Activated naive CD4-positive, alpha-beta T cell treated with anti-CD3 and anti-CD28 coated beads for 36 hours (primary cell): ENCODE measurements at places on chromosomes 13 and 19. TPM values are rescaled to one million over a fixed set of nuclear protein-coding genes. Genes with fewer than 3 reads are reported as not detected.

The CEACAM4 gene
- total RNA-seq: not detected

The VSIG10L gene
- 1.4 TPM for total RNA-seq

The NLRP4 gene
- total RNA-seq: not detected

The FBXO17 gene
- total RNA-seq: 0.07 TPM

The KLK3 gene
- not detected for total RNA-seq

The TMEM255B gene
- 1.1 TPM for total RNA-seq

The AMER2 gene
- total RNA-seq: not detected

The CYP4F22 gene
- total RNA-seq: 0.29 TPM

The CRLF1 gene
- total RNA-seq: not detected

The BRSK1 gene
- 1.4 TPM for total RNA-seq

The ATF5 gene
- 8.8 TPM for total RNA-seq

The KLK2 gene
- not detected for total RNA-seq

The ANGPTL8 gene
- not detected for total RNA-seq

The NEK3 gene
- 4.3 TPM for total RNA-seq

GRCh38 chr13:37177125-37177524 is 71.7 kb upstream of the CSNK1A1L start:
- DNase-seq: no peak

- no peak for DNase-seq
These were observed 558.2 kb downstream of the IRS2 start for GRCh38 chr13:109228211-109228610.

- no peak for DNase-seq
These were observed 660 bp upstream of the MVB12A start for GRCh38 chr19:17419154-17419620.

- peak; percentile 30 for DNase-seq
These were observed 4.1 kb downstream of the SWSAP1 start for GRCh38 chr19:11378319-11379189.

GRCh38 chr19:2578901-2579677 is 103.2 kb downstream of the GADD45B start:
- peak; percentile 80 for DNase-seq

DNA sequence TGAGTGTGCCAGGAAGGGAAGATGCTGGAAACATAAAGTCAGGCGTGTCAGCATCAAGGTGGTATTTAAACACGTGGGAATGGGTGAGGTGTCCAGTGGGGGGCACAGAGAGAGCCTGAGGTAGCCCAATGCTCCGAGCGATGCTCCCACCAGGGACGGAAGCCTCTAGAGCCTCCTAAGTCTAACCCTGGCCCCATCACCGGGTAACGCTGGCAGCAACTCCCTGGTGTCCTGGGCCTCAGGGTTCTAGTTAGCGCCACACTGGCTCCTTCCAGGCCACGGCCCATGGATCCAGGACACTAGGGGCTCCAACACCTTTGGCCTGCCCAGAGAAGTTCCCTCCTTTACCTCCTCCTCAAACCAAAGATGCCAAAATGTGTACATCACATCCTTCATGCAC is 65.4 kb downstream of the EPS15L1 start:
- DNase-seq: no peak

- peak; percentile 27 for DNase-seq
These were observed 1.4 kb upstream of the MIR17HG start for GRCh38 chr13:91346062-91346461.

DNA sequence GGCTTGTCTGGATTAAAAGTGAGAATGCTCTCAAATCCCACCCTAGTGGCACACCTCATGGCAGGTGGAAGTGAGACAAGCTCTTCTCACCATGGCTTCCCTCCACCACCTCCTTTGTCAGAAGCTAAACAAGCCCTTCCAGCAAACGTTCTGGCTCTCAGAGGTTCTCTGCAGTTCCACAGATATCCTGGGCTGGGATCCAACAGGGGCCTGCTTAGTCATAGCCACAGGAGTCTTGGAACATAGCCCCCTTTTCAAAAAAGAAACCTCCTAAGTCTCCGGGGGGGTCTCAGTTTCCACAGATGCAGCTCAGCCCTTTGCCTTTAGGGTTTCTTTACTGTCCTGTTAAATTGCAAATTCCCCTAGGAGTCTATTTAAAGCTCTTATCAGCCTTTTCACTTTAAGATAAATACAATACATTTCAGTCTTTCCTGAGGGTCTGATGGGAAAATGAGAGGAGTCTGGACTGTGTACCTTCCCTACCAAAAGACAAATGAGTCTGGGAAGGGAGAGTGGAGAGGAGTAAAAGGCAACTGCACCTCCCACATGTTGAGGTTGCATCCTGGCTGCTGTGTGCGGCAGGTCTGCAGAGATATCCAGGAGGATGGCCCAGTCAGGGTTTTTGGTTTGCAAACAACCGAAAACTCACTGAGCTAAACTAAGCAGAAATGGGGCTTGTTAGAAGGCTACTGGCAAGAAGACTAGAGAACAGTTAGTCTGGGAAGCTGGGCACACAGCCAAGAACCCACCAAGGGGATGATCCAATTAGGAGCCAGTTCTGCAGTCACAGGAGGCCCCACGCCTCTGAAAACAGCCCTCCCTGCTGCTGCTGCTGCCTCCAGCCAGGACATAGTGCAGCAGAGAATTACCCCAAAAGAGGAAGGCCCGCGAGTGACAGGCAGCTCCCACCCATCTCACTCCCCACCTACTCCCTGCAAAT is 41.4 kb upstream of the SERP2 start:
- DNase-seq: no peak

DNA sequence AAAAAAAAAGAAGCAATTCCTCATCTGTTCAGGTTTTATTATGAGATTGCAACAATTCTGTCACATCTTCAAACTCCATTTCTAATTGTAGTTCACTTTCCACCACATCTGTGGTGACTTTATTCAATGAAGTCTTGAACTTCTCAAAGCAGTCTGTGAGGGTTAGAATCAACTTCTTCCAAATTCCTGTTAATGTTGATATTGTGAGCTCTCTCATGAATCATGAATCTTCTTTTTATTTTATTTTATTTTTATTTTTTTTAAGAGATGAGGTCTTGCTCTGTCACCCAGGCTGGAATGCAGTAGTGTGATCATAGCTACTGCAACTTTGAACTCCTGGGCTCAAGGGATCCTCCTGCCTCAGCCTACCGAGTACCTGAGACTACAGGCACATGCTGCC is 19.6 kb downstream of the ARHGAP35 start:
- DNase-seq: no peak

DNA sequence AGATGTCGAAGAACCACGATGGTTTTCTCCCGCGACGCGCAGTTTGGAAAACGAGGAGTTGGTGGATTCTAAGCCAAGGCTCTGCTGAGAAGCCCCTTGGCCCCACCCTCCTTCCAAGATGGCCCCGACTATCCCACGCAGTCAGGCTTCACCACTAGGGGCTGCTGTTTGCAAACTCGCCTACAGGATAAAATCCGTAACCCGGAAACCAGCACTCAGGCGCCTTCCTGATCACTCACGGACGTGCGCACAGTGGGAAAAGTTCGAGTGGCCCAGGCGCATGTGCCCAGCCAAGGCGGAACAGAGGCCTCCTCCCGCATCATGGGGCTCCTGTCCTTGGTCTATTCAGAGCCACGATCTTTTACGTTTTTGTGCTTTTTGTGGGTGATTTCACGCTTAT is 19.2 kb upstream of the UQCR11 start:
- peak; percentile 72 for DNase-seq

GRCh38 chr19:4060621-4061177 is 6.0 kb downstream of the ZBTB7A start:
- DNase-seq: no peak

DNA sequence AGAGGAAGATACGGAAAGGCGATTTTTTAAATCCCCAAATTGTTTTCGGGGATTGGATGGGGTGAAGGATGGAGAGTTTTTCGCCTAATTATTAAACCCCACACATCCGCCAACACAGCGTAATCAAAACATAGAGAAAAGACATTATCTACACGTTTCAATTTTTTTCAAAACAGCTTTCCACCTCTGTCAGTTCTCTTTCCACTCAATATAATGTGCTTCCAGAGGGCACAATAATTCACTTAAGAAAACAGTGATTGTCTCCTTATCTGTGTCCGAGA is 435 bp upstream of the OBI1 start:
- DNase-seq: no peak

DNA sequence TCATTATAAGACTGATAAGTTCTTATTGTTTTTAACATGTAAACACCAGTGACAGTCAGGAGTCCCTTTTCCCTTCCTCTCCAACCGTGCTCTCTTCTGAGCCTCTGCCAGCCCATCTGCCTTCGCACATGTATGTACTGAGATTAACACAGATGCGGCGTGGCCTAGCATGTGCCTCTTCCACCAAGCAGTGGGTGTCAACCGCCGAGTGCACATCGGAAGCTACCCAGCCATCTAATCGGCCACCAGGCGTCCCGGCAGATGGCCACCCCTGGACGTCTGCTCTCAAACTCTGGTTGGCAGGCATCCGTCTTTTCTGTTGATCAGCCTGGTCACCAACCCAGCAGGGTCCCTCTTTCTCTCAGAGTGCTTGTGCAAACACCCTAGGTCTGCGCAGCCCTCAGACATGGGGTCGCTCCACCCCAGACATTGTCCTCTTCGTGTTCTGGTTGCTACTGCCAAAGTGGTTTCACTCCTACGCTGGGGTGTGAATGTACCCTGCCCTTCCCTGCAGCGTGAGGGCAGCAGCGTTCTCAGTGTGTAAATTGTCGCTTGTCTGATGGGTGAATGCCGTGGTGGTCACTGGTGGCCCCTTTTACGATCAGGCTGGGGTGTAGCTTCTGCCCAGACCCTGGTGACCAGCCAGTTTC is 57.7 kb upstream of the LDLR start:
- DNase-seq: no peak

GRCh38 chr13:109336730-109337129 is 449.7 kb downstream of the IRS2 start:
- no peak for DNase-seq

DNA sequence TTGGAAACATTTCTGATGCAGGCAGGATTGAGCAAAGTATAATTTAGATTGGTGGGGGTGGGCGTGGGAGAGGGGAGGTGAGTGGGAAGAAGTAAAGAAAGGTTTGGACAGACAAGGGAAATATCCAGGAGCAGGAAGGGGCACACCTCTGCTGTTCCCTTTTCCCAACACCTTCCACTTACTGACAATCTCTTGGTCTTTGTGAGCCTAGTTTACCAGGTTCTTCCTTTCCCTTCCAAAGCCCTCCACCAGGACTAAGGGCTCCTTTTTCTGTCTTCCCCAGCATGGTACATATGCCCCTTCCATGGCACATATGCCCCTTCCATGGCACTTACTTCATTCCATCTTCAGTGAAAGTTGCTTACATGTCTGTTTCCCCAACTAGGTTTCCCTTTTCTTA is 6.2 kb upstream of the THSD1 start:
- no peak for DNase-seq

DNA sequence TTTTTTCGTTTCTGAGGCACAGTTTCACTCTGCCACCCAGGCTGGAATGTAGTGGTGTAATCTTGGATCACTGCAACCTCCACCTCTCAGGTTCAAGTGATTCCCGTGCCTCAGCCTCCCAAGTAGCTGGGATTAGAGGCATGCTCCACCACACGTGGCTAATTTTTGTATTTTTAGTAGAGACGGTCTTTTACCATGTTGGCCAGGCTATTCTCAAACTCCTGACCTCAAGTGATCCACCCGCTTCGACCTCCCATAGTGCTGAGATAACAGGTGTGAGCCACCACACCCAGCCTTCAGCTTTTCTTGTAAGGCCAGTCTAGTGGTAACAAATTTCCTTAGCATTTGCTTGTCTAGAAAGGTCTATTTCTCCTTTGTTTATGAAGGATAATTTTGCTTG is 46.2 kb downstream of the ZNF568 start:
- DNase-seq: no peak

DNA sequence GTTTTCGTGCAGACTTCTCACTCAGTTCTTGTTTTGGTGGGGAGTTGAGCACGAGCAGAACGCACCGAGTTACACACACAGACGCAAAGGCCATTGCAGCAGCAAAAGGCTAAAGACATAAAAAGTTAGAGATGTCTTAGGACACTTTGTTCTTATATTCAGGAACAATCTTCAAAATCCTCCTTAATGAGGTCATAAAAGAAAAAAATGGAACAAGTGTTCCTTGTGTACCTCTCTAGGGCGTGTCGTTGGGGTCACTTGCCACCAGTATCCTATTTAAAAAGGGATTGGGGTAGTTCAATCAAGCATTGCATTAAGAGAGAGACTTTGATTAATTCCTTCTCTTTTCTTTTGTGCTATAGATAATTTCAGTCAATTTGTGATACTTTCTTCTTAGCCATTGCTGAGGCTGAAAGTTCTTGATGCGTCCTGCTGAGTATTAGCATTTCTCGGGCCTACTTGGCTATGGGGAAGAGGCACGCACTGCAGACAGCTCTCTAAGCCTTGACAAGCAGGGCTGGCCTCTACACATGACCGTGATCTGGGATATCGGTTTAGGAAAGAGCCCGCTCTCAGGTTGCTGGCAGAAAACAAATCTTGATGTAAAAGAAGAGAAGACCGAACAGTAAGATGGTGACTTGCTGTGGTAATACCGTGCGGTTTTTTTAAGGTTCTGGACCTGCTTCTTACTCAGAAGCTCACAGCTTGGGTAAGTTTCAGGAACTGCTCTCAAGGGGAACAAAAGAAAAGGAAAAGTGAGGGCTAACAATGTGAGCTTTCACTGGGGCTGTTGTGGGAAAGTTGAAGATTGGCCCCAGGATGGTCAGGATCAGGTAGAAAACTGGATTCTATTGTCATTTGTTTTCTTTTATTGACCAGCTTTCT is 223.6 kb downstream of the TM9SF2 start:
- DNase-seq: no peak

GRCh38 chr19:33477781-33478180 is 43.8 kb downstream of the PEPD start:
- no peak for DNase-seq

GRCh38 chr13:45575146-45575829 is 40.3 kb downstream of the ERICH6B start:
- DNase-seq: no peak

- no peak for DNase-seq
These were observed 49.4 kb upstream of the IPO5 start for GRCh38 chr13:97904059-97904458.

GRCh38 chr19:27906081-27906480 is 1306.9 kb downstream of the UQCRFS1 start:
- DNase-seq: no peak

GRCh38 chr13:49649244-49649962 is 21.1 kb downstream of the ARL11 start:
- DNase-seq: no peak
